Tibial nerve (tissue), 4 donors: ENCODE measurements at places on chromosomes 6 and 20. TPM values are rescaled to one million over a fixed set of nuclear protein-coding genes. Genes with fewer than 3 reads are reported as not detected.

Gene CARMIL1
- total RNA-seq: 29.1 TPM

Gene LRRN4
- total RNA-seq: not detected

Gene ROS1
- total RNA-seq: not detected

Gene ELOVL4
- total RNA-seq: 0.90 TPM

DNA sequence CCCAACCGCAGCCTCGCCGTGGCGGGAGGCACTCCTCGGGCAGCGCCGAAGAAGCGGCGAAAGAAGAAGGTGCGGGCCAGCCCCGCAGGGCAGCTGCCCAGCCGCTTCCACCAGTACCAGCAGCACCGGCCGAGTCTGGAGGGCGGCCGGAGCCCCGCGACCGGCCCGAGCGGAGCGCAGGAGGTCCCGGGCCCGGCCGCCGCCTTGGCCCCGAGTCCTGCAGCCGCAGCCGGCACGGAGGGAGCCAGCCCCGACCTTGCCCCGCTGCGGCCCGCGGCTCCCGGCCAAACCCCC, 525 bp downstream of the PNRC1 start:
- no peak for DNase-seq
- H3K4me1 ChIP-seq: peaks cover 18% of the 10 kb centered on the region
- no peaks in the 10 kb centered on the region for H3K36me3 ChIP-seq
- H3K27ac ChIP-seq: peak overlapping the region; percentile 100
- peak overlapping the region; percentile 100 for H3K4me3 ChIP-seq
- H3K27me3 ChIP-seq: no peaks in the 10 kb centered on the region

- no peak for DNase-seq
- peak overlapping the region; percentile 92 for H3K27ac ChIP-seq
- peak overlapping the region; percentile 65 for H3K4me3 ChIP-seq
- H3K4me1 ChIP-seq: peaks cover 9% of the 10 kb centered on the region
Measured at GRCh38 chr6:56541030-56541600, 101.6 kb downstream of the DST start.

GRCh38 chr6:141677598-141678211, 455.0 kb upstream of the GJE1 start:
- H3K36me3 ChIP-seq: no peaks in the 10 kb centered on the region
- H3K27me3 ChIP-seq: no peaks in the 10 kb centered on the region
- H3K4me1 ChIP-seq: no peaks in the 10 kb centered on the region

DNA sequence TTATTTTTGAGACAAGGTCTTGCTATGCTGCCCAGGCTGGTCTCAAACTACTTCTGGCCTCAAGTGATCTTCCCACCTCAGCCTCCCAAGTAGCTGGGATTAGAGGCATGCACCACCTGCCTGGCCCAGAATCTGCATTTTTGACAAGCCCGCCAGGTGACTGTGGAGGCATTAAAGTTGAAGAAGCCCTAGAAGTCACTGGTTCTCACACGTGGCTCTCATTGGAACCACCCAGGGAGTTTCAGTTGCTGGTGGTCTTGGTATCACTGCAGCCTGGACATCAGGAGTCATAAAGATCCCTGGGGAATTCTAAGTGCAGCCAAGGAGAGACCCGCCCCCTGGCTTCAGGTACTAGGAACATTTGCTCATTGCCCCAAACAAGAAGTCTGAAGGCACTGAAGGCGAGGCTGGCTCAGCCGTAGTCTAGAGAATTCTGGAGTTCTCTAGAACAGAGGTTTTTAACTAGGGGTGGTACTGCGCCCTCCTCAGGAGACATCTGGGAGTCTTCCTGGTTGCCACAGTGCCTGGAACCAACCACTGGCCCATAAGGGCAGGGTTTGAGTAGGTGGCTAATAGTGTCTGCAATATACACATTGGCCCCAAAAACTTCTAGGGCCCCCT, 182.8 kb downstream of the ZMYND8 start:
- no peak for DNase-seq
- H3K27ac ChIP-seq: no peak overlapping the region
- H3K4me3 ChIP-seq: no peak overlapping the region
- no peaks in the 10 kb centered on the region for H3K27me3 ChIP-seq

GRCh38 chr6:132728616-132729015, 14.8 kb upstream of the VNN1 start:
- H3K27ac ChIP-seq: no peak overlapping the region
- H3K36me3 ChIP-seq: no peaks in the 10 kb centered on the region
- no peak overlapping the region for H3K4me3 ChIP-seq
- H3K4me1 ChIP-seq: no peaks in the 10 kb centered on the region

GRCh38 chr6:129748212-129748900, 38.4 kb upstream of the ARHGAP18 start:
- peak; percentile 11 for DNase-seq
- H3K36me3 ChIP-seq: no peaks in the 10 kb centered on the region
- H3K27ac ChIP-seq: no peak overlapping the region
- no peaks in the 10 kb centered on the region for H3K4me1 ChIP-seq
- no peaks in the 10 kb centered on the region for H3K27me3 ChIP-seq
- H3K4me3 ChIP-seq: no peak overlapping the region
